ENCODE measurements at places on chromosomes 6 and 20.

GRCh38 chr6:56807326-56807988 is 147.4 kb upstream of the BEND6 start:
- DNase-seq = no peak

- DNase-seq = no peak
Observed at GRCh38 chr6:43887340-43887858, 117.4 kb downstream of the VEGFA start.

DNA sequence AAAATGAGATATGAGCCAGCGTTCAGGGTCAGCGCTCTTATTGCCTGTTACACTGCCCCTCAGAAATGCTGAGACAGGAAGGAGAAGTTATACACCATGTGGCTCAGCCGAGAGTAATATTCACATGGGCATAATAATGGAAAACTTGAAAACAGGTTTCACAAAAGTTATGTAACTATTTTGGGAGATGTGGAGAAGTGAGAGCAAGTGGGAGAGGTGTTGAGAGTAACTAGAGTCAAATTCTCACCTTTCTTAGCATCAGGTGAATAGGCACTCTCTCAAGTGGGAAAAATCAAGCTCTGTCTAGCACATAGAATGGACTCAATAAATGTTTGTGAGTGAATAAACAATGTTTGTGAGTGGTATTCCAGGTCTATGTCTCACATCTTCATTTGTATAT is 94.5 kb downstream of the TBX18 start:
- no peak for DNase-seq

GRCh38 chr20:1500496-1500895 is 9.3 kb upstream of the SIRPB2 start:
- peak; percentile 59 for DNase-seq

GRCh38 chr6:83167726-83168278 is 25.3 kb downstream of the PGM3 start:
- no peak for DNase-seq

- no peak for DNase-seq
Observed at GRCh38 chr6:36669002-36669401, 9.5 kb upstream of the CDKN1A start.

GRCh38 chr6:170438402-170438753 is 114.7 kb downstream of the PSMB1 start:
- DNase-seq = peak; percentile 96

DNA sequence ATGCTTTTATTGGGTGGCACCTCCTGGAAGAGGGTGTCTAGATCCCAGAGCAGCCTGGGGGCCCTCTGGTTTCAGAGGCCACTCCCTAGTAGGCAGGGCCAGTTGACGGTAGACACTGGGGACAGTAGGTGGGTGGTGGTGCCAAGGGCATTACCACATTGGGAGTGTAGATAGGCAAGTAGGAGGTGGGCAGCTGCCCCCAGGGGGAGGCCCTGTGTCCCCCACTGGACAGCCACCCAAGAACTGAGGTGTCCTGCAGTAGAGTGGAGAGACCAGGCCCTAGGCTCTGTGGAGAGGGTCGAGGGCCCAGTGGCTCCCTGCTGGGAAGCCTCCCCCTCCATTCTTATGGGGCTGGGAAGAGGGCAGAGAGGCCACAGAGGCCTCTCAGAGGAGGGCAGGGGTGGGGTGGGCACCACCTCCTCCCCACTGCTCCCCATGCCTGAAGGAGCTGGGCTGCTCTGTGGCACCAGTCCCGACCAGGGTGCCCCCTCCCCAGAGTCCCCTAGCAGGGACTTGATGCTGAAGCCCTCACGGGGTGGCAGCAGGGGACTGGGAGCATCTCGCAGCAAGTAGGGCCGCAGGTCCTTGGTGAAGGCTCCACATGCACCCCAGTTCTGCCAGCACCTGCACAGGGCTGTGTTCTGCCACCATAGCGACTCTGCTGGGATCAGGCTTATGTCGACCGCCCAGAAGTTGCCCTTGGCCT is 305.0 kb upstream of the KCNQ5 start:
- DNase-seq = no peak

- no peak for DNase-seq
Observed at GRCh38 chr20:6942266-6942665, 174.8 kb downstream of the BMP2 start.

DNA sequence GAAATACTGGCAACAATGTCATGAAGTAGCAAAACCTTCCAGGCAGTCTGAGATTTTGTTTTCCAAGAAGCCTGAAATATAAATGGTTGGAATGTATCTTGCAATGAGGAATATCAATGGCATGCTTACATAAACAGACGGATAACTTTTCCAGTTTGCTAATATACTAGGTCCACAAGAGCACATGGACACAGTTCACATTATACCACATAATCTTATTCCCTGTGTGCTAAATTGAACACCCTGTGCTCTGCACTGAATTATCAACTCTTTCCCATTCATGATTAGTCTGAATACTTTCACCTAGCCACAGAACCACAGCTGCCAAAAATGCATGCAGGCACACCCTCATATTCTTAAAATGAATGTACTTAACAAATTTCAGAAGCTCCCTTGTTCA is 274.3 kb downstream of the COL12A1 start:
- DNase-seq = no peak

DNA sequence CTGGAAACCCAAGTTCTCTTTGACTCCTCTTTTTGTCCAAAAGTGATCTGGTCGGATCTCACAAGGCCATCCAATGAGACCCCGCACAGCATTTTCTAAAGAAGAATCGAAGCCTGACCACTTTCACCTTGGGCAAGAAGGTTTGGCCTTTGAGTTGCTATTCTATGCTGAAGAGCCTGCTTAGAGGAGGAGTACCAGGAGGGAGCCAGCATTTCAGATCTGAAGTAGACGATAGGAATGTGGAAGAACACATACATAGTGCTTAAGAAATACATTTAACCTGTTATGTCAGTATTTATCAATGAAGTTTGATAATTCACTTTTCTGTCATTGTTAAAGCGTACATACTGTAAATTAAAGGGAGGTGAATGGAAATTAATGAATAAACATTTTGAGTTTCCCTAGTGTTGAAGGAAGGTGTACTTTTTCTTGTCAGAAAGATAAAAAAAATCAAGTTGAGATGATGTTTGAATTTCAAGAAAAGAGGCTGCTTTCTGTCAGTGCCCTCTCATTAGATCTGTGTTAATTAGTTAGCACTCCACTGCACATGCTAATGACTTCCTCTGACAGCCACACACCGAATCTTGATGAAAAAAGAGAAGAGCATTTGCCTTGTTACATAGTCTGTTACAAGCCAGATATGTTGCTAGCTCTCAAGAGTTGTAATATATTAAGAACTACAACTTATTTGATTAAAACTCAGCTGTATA is 10.9 kb upstream of the TDRD6 start:
- DNase-seq = no peak

DNA sequence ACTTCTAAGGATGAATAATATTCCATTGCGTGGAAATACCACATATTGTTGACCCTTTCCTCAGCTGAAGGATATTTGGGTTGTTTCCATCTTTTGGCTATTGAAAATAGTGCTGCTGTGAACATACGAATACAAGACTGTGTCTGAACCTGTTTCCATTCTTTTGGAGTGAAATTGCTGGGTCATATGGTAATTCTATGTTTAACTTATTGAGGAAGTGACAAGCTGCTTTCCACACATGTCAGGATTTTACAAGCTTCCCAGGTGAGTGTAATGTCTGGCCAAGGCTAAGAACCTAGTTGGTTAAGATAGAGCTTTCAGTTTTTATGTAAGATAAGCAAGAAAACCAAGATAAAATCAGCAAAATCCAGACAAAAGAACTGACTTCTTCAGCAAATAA is 48.8 kb downstream of the PPP1R3G start:
- no peak for DNase-seq

GRCh38 chr6:34241351-34242215 is 4.9 kb downstream of the HMGA1 start:
- peak; percentile 3 for DNase-seq

- DNase-seq = no peak
Observed at GRCh38 chr20:37166867-37167266, 12.3 kb upstream of the RPN2 start.

Data from ELF-1 (cell line).